ENCODE measurements at places on chromosomes 6 and 20. TPM values are rescaled to one million over a fixed set of nuclear protein-coding genes. Genes with fewer than 3 reads are reported as not detected.
A peak's percentile ranks its signal among the peaks of the same experiment; 100 is the strongest.

REM1 gene
- 4.0 TPM for total RNA-seq

- no peak for DNase-seq
Observed at GRCh38 chr6:111922454-111923297, 49.4 kb upstream of the FYN start.

- DNase-seq, result peak; percentile 67
Observed at GRCh38 chr6:112253841-112254816, at the start of gene LAMA4. Gene LAMA4 (minus strand): TSS chr6:112254567. CDS start chr6:112254150, 417 bp downstream.

DNA sequence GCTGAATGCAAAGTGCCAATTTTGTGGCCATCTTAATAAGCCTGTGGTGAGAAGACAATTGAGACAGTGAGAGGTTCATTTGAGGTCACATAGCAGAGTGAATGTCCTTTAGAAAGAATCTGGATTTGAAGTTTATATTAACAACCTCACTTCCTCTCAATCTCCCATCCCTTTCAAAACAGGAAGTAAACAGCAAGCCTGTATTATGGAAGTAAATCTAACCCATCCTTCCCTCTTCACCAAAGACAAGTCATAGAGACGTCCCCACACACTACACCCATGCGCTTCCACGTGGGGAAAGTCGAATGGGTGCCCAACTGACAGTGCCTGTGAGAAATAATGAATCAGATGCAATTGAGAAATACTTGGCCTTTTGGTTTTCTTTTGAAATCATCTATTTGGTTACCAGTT, 28.8 kb upstream of the CCND3 start:
- peak; percentile 73 for DNase-seq

- no peak for DNase-seq
Observed at GRCh38 chr6:16200321-16200883, 38.0 kb upstream of the GMPR start.
